ENCODE measurements at places on chromosomes 12 and 14.

GRCh38 chr14:67583711-67584644 is 16.1 kb downstream of the PIGH start:
- no peak for DNase-seq

- DNase-seq: no peak
Observed at GRCh38 chr12:71440345-71440762, 756 bp downstream of the LGR5 start.

GRCh38 chr12:55957106-55957859 is 8.6 kb downstream of the PMEL start:
- DNase-seq: no peak

DNA sequence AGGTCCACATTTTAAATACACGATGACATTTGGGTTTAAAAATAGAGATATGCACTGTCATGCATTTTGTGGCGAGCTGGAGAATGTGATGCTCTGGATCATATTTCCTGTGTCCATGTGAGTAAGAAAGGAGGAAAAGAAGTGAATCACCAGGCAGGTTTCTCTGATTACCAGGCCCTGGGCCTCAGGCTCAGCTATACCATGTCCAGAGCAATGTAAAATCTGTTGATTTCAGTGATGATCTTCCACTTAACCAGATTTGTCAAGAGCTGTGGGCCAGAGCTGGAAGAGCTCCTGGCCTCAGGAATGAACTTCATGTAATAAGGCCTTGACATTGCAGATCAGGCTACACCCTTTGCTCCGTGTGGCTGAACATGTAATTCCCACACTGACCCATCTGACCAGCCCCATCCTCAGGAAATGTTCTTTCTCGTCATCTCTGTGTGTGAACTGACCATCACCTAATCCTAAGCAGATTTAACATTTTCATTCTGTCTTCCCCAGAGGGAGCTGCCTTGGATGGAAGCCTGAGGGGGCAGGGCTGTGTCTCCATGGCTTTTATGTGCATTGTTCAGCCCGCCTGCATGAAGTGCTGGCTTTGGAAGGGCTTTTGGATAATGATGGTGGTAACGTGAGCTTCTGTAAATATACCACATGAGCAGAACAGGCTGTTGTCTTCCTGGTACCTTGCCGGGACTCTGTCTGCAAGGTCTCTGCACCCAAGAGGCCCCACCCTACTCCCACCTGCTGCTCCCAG is 54.5 kb downstream of the CRACR2A start:
- no peak for DNase-seq

DNA sequence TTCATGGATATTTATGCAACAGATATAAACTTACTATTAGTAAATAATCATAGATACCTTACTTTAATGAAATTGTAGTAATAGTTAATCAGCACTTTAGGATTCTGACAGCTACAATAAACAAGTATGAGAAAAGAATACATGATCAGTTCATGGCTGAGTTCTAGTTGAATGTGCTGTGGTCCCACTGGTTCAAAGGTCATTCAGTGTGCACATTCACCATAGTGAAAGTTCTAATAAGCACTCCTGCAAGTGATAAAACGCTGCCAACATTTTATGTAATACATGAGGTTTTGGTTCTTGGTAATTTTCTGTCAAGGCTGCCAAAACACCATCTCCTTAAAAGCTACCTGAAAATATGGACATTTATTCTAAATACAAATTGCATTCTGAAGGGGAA is 92.6 kb downstream of the NUMB start:
- DNase-seq: no peak

DNA sequence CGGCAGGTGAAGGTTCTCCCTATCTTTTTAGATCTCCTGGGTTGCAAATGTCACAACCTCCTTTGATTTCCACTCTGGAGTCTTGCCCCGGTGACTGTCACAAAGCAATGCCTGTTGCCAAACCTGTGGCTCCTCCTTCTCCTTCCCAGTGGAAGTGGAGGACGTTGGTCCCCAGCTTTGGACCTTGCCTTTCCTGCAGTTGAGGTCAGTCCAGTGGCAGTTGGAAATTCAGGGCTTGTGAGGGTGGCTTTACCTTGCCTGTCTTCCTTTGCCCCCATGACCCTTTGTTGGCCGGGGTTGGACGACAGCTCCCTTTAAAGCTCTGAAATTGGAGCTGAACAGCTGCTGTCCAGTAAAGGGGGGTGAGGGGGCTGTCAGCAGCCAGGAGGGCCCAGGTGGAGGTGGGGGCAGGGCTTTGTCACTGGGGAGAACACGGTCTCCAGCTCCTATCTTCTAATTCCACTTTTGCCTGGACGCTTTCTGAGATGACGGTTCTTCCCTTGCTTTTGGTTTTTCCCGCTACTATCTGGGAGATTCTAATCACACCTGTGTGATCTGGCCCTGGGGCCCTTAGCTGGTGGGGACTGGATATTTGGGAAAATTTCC is 4.1 kb downstream of the TEAD4 start:
- no peak for DNase-seq
